ENCODE measurements at places on chromosomes 5 and 9. TPM values are rescaled to one million over a fixed set of nuclear protein-coding genes. Genes with fewer than 3 reads are reported as not detected.

BTNL9 gene
- total RNA-seq = 5.3 TPM

NELFB gene
- total RNA-seq = 22.3 TPM

RLN2 gene
- total RNA-seq = 0.26 TPM

MAMDC2 gene
- 1.2 TPM for total RNA-seq

FKTN gene
- total RNA-seq = 7.3 TPM

ANKRD18B gene
- total RNA-seq = 0.97 TPM

ST8SIA4 gene
- 4.8 TPM for total RNA-seq

TMEM232 gene
- 2.1 TPM for total RNA-seq

SURF4 gene
- total RNA-seq = 127 TPM

GFI1B gene
- total RNA-seq = 0.31 TPM

DNA sequence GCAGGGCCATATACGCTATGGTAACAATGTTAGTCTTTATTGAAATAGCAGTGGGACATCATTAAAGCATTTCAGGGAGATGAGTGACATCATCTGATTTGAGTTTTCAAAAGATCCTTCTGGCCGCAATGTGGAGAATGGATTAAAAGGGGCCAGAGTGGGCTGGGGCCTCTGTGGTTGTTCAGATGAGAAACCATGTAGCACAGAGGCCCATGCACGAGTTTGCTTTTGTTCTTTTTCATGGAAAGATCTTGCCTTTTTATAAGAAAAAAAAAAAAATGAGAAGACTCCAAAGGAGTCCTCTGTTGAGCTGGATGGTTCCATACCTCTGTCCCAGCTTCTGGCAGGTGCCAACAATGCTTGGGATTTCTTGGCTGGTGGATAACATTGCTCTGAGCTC lies 173.5 kb upstream of the SPRY4 start:
- H3K36me3 ChIP-seq = no peaks in the 10 kb centered on the region
- no peaks in the 10 kb centered on the region for H3K4me1 ChIP-seq
- H3K4me3 ChIP-seq = no peak overlapping the region
- no peaks in the 10 kb centered on the region for H3K27me3 ChIP-seq
- DNase-seq = no peak

DNA sequence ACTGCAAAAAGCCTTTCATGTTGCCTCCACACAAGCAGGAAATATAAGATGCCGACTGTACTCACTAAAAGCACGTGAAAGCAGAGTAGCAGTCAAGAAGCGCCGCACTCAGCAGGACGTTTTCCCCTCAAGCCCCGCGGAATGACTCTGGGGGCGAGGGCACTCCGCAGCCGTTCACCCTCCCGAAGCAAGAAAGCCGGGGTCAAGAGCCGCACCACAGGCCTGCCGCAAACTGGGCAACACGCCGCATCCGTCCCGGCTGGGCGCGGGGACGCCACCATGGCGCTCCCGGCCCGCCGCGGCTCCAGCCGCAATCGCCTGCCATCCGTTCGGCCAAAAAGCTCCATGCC lies 364 bp downstream of the RPS6 start:
- H3K36me3 ChIP-seq = peaks cover 18% of the 10 kb centered on the region
- no peaks in the 10 kb centered on the region for H3K27me3 ChIP-seq
- H3K27ac ChIP-seq = peak overlapping the region; percentile 96

- no peaks in the 10 kb centered on the region for H3K36me3 ChIP-seq
- no peaks in the 10 kb centered on the region for H3K27me3 ChIP-seq
- no peak overlapping the region for H3K27ac ChIP-seq
- DNase-seq = no peak
- no peak overlapping the region for H3K4me3 ChIP-seq
Measured at GRCh38 chr9:100070104-100071041, 28.4 kb downstream of the ERP44 start.

- H3K27ac ChIP-seq = no peak overlapping the region
- no peak overlapping the region for H3K4me3 ChIP-seq
- peaks cover 10% of the 10 kb centered on the region for H3K4me1 ChIP-seq
Measured at GRCh38 chr5:61416420-61416819, 84.4 kb downstream of the ZSWIM6 start.

GRCh38 chr9:112283582-112284253 lies 49.7 kb downstream of the PTBP3 start:
- H3K4me1 ChIP-seq = no peaks in the 10 kb centered on the region
- no peaks in the 10 kb centered on the region for H3K27me3 ChIP-seq
- no peak for DNase-seq
- H3K27ac ChIP-seq = no peak overlapping the region

GRCh38 chr9:12464910-12465512 lies 228.2 kb upstream of the TYRP1 start:
- no peak overlapping the region for H3K4me3 ChIP-seq
- no peak overlapping the region for H3K27ac ChIP-seq
- no peaks in the 10 kb centered on the region for H3K4me1 ChIP-seq

- H3K4me3 ChIP-seq = no peak overlapping the region
- H3K27me3 ChIP-seq = no peaks in the 10 kb centered on the region
- no peak for DNase-seq
- H3K27ac ChIP-seq = no peak overlapping the region
Measured at GRCh38 chr5:100590867-100591266, 55.7 kb downstream of the FAM174A start.

- H3K27me3 ChIP-seq = no peaks in the 10 kb centered on the region
- H3K27ac ChIP-seq = no peak overlapping the region
- H3K36me3 ChIP-seq = no peaks in the 10 kb centered on the region
Measured at GRCh38 chr5:35360671-35361070, 130.4 kb upstream of the PRLR start.

- peaks cover 14% of the 10 kb centered on the region for H3K4me1 ChIP-seq
- no peak for DNase-seq
- H3K27me3 ChIP-seq = no peaks in the 10 kb centered on the region
- H3K36me3 ChIP-seq = no peaks in the 10 kb centered on the region
- no peak overlapping the region for H3K4me3 ChIP-seq
Measured at GRCh38 chr9:104911032-104911607, 16.8 kb downstream of the ABCA1 start.

DNA sequence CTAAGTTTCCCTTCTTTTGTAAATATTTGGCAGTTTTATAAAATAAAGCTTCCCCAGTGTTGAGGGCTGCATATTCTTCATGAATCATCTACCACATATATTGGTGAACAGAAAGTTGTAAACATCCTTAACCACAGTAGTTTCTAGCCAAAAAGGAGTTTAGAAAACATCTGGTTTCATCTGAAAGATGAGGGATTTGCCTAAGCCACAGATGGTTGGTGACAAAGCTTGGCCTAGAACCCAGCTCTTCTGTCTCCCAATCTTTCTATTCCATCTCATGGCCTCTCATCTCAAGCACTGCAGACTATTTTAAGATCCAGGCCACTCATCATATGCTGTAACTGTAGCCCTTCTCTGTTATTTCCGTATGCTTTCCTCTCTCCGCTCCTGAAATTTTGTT lies 232.3 kb upstream of the TRPM3 start:
- H3K27ac ChIP-seq = no peak overlapping the region
- H3K4me1 ChIP-seq = no peaks in the 10 kb centered on the region
- no peak overlapping the region for H3K4me3 ChIP-seq
- H3K36me3 ChIP-seq = no peaks in the 10 kb centered on the region
- DNase-seq = no peak
- peaks cover 4% of the 10 kb centered on the region for H3K27me3 ChIP-seq

- peaks cover 12% of the 10 kb centered on the region for H3K4me1 ChIP-seq
- peak overlapping the region; percentile 90 for H3K27ac ChIP-seq
- peak overlapping the region; percentile 73 for H3K4me3 ChIP-seq
- H3K27me3 ChIP-seq = no peaks in the 10 kb centered on the region
Measured at GRCh38 chr5:95620870-95621838, 1.3 kb downstream of the GPR150 start.

- no peak overlapping the region for H3K27ac ChIP-seq
- no peak overlapping the region for H3K4me3 ChIP-seq
- DNase-seq = no peak
- H3K27me3 ChIP-seq = no peaks in the 10 kb centered on the region
Measured at GRCh38 chr5:1895739-1896420, 13.2 kb upstream of the IRX4 start.

GRCh38 chr9:89598926-89599325 lies 5.9 kb upstream of the GADD45G start:
- H3K27ac ChIP-seq = no peak overlapping the region
- DNase-seq = no peak
- H3K36me3 ChIP-seq = no peaks in the 10 kb centered on the region
- no peak overlapping the region for H3K4me3 ChIP-seq

DNA sequence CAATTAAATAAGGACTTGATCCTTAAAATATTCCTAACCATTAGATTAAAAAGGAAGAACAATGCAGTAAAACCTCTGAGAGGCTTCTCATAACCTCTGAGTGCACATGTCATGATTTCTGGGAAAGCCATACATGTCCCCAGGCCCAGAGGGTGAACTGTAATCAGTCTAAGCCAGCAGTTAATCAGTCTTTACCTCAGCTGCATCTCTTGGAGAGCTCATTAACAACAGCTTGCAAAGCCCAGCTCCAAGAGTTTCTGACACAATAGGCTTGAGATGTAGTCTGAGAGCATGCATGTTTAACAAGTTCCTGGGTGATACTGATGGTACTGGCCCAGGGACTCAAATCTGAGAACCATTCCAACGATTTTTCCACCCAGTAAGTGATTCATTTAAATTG lies 392.1 kb downstream of the DNAH5 start:
- no peak overlapping the region for H3K27ac ChIP-seq

GRCh38 chr9:106450549-106450948 lies 412.4 kb upstream of the ZNF462 start:
- no peaks in the 10 kb centered on the region for H3K4me1 ChIP-seq
- H3K4me3 ChIP-seq = no peak overlapping the region
- no peak overlapping the region for H3K27ac ChIP-seq
- no peaks in the 10 kb centered on the region for H3K27me3 ChIP-seq
- no peaks in the 10 kb centered on the region for H3K36me3 ChIP-seq

DNA sequence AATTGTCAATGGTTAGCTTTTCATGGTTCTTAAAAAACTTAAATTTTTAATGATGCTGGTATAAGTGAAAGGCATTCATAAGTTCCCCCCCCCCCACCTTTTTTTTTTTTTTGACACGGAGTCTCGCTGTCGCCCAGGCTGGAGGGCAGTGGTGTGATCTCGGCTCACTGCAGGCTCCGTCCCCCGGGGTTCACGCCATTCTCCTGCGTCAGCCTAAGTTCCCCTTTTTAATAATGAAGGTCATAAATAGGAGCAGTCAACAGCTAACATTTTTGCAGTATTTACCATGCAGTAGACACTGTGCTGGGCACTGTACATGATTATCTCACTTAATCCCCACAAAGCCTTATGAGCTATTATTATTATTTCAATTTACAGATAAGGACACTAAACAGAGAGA lies 556.3 kb downstream of the PDE4D start:
- no peaks in the 10 kb centered on the region for H3K36me3 ChIP-seq
- H3K4me3 ChIP-seq = no peak overlapping the region
- no peak for DNase-seq

- H3K27me3 ChIP-seq = no peaks in the 10 kb centered on the region
- no peak overlapping the region for H3K27ac ChIP-seq
- no peaks in the 10 kb centered on the region for H3K4me1 ChIP-seq
- H3K4me3 ChIP-seq = no peak overlapping the region
- DNase-seq = no peak
Measured at GRCh38 chr5:169626779-169627178, 10.3 kb upstream of the DOCK2 start.

DNA sequence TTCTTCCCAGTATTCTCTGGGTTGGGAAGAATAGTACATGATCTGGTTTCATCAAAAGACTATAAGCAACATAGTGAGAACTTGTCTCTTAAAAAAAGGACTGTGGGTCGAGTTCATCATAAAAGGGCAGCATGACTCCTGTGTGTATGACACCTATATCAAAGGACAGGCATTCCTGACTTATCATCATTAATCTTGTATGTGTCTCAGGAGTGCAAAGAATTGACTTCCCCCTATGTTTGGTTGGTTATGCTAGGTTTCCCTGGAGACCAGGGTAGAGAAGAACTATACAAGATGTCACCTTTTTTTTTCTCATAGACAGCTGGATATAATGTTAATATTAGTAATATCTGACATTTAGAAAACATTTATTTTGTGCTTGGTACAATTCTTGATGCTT lies 173.1 kb upstream of the ANKRD55 start:
- H3K27ac ChIP-seq = no peak overlapping the region
- no peaks in the 10 kb centered on the region for H3K27me3 ChIP-seq
- no peak overlapping the region for H3K4me3 ChIP-seq
- no peak for DNase-seq
- peaks cover 35% of the 10 kb centered on the region for H3K4me1 ChIP-seq
- H3K36me3 ChIP-seq = no peaks in the 10 kb centered on the region

DNA sequence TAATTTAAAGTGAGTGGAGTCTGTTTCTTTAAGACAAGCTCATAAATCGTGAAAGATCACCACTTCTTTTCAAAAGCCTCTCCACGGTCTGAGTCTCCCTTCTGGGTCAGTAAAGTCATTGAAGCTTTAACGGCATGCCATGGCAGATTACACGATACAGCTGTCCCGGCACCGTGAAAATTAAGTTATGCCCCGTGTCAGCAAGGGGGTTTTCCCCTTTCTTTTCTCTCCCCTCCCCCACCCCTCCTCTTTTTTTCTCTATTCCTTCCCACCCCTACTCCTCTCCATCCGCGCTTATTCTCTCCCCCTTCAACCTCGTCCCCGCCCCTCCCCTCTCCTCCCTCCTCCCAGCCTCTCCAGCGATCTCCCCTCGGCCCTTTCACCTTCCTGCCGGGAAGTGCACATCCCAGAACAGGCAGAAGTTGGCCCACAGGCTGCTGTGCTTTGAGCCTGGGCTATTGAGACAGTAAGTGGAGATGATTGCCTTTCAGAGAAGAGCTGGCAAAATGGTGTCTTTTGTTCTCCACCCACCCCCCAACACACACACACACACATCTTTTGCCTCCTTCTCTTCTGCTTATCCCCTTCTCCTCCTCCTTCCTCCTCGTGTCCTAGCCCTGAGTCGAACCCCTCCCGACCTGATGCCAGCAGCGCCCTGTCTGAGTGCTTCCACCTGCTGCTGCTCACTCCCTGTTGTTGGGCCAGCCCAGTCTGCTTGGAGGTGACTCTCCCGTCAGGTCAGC lies 44.1 kb downstream of the GAS1 start:
- no peak for DNase-seq
- H3K4me1 ChIP-seq = no peaks in the 10 kb centered on the region
- no peak overlapping the region for H3K27ac ChIP-seq
- H3K4me3 ChIP-seq = no peak overlapping the region
- H3K36me3 ChIP-seq = no peaks in the 10 kb centered on the region

DNA sequence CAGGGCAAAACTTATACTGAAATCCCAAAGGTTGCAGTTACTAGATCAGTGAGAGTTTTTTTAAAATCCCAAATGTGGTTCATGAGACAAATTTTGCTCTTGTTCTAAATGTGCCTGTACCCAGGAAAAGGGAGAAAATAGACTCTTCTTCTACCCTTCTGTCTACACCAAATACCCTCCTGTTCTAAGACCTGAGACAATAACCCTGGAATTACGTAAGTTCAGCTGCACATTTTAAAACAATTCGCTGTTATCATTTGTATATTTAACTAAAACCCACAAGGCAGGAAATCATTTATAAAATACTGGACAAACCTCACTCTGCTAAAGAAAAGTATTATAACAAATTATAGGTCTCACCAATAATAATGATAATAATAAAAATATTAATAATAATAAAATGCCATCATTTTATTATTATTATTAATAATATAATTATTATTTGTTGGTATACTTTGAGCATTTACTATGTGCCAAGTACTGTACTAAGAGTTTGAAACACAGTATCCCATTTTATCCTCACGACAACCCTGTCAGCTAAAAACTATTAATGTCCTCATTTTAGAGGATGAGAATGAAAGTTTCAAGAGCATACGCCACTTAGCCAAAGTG lies 49.8 kb upstream of the AFAP1L1 start:
- no peaks in the 10 kb centered on the region for H3K27me3 ChIP-seq
- no peaks in the 10 kb centered on the region for H3K4me1 ChIP-seq
- H3K27ac ChIP-seq = no peak overlapping the region
- no peaks in the 10 kb centered on the region for H3K36me3 ChIP-seq
- H3K4me3 ChIP-seq = no peak overlapping the region

All from pancreas (tissue), 10 donors.